ENCODE measurements at places on chromosomes 3 and 15.
A peak's percentile ranks its signal among the peaks of the same experiment; 100 is the strongest.

DNA sequence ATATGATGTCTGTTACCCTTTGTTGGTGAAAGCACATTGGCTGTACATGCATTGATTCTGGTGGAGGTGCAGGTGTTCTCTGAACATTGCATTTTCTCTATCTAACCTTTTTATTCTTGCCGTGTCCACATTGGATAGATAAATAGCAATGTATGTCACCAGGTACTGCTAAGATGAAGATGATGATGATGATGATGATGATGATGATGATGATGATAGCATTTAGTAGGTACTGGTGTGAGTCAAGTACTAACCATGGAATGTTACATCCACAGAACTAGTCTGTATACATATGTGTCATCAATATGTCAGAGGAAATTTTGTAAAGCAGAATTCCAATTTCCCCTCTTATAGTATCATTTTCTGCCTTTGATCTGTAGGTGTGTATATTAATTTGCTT is 36.3 kb downstream of the ARPP21 start:
- DNase-seq, result no peak

- DNase-seq, result no peak
Measured at GRCh38 chr15:81163961-81164800, 30.1 kb downstream of the CFAP161 start.

DNA sequence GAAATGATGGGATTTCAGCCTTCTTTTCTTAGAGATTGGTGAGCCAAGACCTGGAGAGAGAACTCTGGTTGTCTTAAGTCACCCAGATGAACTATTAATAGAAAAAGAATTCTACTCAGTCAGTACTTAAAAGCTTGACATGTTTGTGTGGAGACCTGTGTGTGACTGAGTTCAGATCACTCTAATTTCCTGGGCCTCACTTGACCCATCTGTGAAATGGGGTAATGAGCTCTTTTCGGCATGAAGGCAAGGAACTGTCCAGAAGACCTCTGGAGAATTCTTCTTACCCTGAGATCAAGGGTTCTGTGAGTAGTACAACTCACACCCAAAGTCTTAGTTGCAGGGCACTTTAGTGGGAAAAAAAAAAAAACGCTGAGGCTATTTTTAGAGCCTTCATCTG is 92.9 kb downstream of the LPP start:
- peak; percentile 61 for DNase-seq

DNA sequence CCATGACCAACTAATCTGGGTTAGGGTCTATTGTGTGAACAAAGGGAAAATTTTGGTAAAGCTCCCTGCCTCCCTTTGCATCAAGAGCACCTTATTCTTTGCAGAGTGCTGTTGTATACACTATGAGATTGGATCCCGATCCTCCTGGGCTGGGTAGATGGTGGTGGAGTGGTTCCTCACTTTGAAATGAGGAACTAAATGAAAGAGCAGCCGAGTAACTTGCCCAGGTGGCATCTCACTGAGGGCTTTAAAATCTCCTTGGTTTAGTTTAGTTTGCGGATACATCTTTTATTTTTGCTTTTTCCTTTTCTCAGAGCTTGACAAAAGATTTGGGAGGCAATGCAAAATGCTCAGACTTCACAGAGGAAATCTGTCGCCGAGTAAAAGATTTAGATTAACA is 19.4 kb downstream of the IDH3A start:
- DNase-seq, result no peak

GRCh38 chr15:91844928-91845327 is 8.6 kb upstream of the SLCO3A1 start:
- DNase-seq, result no peak

DNA sequence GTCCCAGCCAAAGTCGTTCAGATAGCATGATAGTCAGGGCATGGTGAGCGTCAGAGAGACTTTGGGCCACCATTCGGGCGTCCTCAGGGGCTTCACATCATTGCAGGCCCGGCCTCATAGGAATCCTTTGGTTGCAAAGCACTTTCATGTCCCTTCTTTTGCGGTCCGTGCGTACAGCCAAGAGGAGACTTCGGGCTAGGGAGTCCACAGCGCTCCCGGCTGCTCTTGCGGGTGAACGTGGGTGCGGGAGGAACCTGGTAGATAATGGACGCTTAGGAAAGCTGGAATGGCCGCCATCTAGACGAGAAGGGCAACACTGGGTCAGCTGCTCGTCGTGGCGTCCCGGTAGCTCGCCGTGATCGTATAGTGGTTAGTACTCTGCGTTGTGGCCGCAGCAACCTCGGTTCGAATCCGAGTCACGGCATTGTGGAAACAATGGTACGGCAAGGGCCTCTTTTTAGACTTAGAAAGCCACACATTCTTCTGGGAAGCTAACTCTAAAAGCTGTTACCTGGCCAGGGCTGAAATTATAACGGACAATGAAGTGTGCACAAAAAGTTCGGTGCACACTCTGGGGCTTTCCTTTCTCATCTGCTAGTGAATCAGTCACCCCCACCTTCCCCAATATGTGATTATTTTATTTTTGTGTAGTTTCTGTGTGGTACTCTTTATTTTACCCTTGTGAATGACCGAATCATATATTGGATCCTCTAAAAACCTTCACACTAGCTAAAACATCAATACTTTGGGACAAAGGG is 13.2 kb upstream of the SHF start:
- peak; percentile 86 for DNase-seq

GRCh38 chr3:136543385-136543784 is 208.8 kb downstream of the STAG1 start:
- DNase-seq, result no peak

GRCh38 chr3:9028134-9028533 is 64.9 kb upstream of the RAD18 start:
- no peak for DNase-seq

DNA sequence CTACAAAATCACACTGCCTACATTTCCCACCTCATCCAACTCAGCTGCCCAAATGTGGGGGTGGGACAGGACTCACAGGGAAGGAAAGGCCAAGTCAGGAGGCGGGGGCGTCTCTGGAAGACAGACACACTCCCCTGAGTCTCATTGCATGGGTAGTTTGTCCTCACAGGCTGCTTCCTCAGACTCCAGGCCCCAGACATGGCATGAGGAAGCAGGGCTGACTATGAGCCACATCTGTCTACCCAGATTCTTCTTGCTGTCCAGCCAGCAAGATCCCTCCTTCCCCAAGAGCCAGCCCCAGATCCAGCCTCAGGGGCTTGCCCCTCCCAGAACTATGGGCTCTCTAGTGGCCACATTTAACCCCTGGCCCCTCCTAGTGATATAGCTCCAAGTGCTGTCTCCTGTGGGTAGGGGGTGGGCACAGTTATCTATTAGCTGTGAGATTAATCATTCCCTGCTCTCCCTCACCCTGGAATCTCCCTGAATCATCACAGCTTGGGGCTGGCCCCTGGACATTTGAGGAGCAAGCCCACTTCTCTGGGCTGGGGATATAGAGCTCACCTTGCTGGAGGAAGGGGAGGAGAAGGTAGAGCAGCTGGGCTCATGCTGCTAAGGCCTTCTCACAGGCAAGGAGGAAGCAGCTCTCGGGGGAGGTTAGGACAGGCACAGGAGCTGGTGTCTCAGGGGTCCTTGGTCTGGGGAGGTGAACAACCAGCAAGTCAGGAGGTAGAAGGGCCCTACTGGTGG is 2.1 kb upstream of the CCDC33 start:
- DNase-seq, result no peak

- no peak for DNase-seq
Measured at GRCh38 chr15:64647367-64647766, 128.0 kb downstream of the RBPMS2 start.

DNA sequence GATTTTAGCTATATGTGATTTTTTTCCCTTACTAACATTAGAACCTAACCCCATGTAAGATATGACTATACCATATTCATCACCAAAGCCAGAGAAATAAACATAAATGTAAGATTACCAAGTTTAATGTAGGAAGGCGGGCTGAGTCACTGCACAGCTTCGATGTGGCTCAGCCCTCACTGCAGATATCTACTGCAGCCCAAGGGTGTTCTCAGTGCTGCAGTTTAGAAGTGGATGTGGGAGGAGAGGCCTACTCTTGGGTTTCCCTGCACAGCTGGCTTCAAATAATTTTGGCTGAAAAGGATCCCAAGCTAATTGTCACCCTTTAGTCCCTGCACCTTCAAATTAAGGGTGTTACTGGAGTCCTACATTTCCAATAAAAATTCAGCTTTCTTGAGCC is 9.3 kb downstream of the ARPP19 start:
- no peak for DNase-seq

GRCh38 chr3:43004282-43004681 is 25.2 kb downstream of the GASK1A start:
- DNase-seq, result no peak

DNA sequence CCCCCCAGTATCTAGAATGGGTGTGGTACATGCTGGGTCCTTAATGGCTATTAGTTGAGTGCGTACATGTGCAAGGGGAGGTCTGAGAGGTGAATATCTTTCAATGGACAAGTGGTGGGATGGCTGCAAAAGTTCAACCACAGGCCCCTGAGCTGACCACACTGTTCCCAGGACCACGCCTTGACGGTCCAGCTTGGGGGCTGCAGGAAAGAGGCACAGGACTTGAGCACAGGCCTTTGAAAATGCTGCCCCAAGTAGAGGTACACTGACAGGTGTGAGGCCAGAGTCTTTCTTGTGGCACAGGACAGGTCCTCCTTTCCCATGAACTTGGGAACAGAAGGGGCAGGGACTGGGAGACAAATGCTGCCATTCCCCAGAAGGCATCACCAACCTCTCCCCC is 24.0 kb downstream of the AMOTL2 start:
- no peak for DNase-seq

DNA sequence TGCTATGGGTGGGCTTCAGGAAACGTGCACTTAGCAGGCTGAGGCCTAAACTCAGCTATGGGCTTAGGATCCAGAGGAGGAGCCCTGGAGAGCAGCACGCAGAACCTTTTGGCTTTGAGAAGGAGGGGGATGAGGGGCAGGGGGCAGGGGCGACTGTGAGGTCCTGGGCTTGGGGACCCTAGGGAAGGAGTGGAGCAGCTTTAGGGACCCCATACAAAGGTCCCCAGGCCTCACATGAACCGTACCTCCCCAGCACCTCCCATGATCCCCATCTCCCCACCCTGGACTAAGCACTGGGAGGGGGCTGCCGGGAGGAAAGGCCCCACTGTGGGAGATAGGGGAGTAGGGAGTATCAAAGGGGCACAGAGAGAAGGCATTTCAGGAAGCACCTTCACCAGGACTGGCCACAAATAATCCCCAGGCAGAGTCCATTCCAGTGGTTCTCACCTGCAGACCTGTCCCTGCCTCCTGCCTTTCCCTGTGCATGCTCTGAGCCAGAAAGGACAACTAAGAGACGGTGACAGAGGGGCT is 62.0 kb upstream of the KLF13 start:
- DNase-seq, result peak; percentile 52

- no peak for DNase-seq
Measured at GRCh38 chr3:16809482-16809881, 75.3 kb upstream of the PLCL2 start.

GRCh38 chr3:39849992-39850715 is 40.7 kb downstream of the MYRIP start:
- peak; percentile 57 for DNase-seq

DNA sequence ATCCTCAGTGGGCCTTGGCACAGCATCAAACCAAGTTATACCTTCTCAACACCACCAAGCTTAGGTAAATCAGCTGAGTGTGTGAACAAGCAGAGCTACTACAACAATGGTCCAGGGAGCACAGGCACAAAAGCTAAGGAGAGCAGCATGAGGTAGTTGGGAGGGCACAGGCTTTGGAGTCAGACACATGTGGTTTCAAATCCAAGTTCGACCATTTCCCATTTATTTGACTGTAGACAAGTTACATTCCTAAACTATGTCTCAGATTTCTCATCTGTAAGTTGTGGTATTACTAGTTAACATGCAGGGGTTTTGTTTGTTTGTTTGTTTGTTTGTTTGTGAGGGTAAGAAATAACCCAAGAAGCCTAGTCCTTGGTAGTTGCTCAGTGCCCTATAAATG is 46.9 kb downstream of the MLH1 start:
- no peak for DNase-seq

- no peak for DNase-seq
Measured at GRCh38 chr3:136885357-136886213, 23.6 kb downstream of the NCK1 start.

GRCh38 chr3:147189016-147189415 is 217.3 kb downstream of the ZIC4 start:
- DNase-seq, result no peak

Data from Karpas-422 (cell line).